ENCODE measurements at places on chromosomes 16 and 17.
A peak's percentile ranks its signal among the peaks of the same experiment; 100 is the strongest.

DNA sequence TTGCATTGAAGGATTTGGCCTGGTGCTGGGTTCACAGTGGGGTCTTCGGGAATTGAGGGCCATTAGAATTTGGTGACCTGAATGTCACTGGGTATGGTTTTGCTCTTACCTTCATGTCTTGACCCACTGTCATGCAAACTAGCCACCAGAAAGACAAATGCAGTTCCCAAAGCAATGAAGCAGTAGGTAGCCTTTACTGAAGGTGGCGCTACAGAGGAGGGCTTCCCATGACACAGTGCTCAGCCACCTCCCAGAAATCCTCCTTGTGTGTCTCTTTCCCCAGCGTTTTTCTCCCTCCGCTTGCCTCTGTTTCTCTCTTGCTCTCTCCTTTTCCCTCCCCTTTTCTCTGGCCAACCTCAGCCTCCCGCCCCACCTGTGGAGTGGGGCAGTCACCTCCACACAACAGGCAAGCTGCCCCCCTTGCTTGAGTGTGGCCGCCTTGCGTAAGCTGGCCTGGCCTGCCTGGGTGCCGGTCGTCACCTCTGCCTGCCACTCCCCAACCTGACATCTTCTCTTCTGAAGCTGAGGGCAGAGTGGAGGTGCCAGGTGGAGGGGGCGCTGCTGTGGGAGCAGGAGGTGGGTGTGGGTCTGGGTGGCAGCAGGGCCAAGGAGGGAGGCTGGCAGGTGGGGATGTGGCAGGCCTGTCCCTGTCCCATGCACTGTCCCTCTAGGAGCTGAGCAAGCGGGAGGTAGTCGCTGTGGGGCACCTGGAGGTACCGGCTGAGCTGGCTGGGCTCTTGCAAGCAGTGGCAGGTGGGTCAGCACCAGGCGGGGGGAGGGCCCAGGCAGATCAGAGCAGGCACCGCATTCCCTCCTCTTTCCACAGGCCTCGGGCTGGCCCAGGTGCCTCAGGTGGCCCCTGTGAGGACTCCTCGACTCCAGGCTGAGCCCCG lies 34.7 kb downstream of the MYO15A start:
- H3K27ac ChIP-seq, result no peak overlapping the region
- H3K36me3 ChIP-seq, result no peaks in the 10 kb centered on the region
- no peak overlapping the region for H3K4me3 ChIP-seq
- H3K4me1 ChIP-seq, result peaks cover 5% of the 10 kb centered on the region
- no peaks in the 10 kb centered on the region for H3K27me3 ChIP-seq

- no peak within 1 kb of the TSS for H3K27ac ChIP-seq
- H3K27me3 ChIP-seq, result no peaks in the 10 kb centered on the region
- peak within 1 kb of the TSS; percentile 81 for H3K4me3 ChIP-seq
- H3K36me3 ChIP-seq, result no peaks in the 10 kb centered on the region
- peaks cover 6% of the 10 kb centered on the region for H3K4me1 ChIP-seq
- DNase-seq, result peak; percentile 90
These were observed at the start of gene HYDIN for GRCh38 chr16:71230122-71230845. TSS of gene HYDIN (minus strand) at chr16:71230722. CDS start at chr16:71186895, 43,827 bp downstream.

DNA sequence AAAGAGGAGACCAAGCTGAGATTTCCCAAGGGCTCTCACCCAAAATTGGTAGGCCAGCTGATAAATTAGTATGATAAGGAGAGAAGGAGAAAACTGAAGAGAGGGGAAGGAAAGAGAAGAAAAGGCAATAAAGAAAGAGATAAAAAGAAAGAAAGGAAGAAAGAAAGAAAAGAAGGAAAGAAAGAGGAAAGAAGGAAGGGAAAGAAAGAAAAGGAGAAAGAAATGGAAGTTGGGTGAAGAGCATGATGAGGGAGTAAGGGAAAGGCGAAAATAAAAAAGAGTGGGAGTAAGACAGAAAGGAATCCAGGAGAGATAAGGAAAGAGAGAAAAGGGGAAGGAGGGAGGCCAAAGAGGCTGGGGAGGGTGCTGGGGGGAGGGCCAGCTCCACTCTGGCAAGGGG lies 95.4 kb downstream of the MRM1 start:
- H3K36me3 ChIP-seq, result no peaks in the 10 kb centered on the region
- no peak for DNase-seq
- no peak overlapping the region for H3K27ac ChIP-seq
- no peaks in the 10 kb centered on the region for H3K4me1 ChIP-seq
- H3K27me3 ChIP-seq, result peaks cover 93% of the 10 kb centered on the region
- H3K4me3 ChIP-seq, result no peak overlapping the region

DNA sequence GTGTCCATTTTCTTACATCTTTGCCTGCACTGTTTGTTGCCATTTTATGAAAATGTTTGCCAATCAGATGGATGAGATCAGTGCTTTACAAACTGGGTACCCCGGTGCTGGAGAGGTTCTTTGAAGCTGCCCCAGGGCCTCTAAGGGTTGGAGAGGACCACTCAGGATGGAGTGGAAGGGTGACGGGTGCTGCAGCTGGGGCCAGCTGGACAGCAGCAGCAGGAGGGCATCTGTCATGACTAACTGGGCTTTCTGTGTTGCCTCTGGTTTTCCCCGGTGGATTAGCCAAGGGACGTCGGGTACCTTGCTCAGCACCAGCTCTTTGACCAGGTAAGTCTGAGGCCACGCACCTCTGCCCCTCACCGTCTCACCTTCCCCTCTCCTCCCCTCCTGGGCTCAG lies 12.3 kb downstream of the KDM8 start:
- H3K4me3 ChIP-seq, result no peak overlapping the region
- no peak for DNase-seq
- H3K27ac ChIP-seq, result no peak overlapping the region
- no peaks in the 10 kb centered on the region for H3K27me3 ChIP-seq
- H3K36me3 ChIP-seq, result no peaks in the 10 kb centered on the region
- no peaks in the 10 kb centered on the region for H3K4me1 ChIP-seq

DNA sequence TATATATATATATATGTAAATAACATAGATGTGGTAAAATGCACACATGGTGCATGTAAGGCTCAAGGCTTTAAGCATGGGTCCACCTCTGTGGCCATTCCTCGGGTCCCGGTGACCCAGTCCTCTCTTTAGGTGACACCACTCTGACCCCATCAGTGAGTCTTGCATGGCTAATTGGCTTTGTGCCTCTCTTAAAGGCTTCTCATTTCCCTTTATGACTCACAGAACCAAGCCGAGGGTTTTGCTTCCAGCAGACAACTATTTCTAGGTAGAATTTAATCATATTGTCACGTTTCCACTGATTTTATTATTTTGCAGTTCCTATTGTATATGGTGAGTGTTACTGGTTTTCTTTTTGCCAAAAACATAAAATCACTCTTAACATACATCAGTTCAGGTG lies 59.7 kb downstream of the PLCG2 start:
- peak; percentile 69 for DNase-seq
- H3K27ac ChIP-seq, result no peak overlapping the region
- no peaks in the 10 kb centered on the region for H3K36me3 ChIP-seq
- no peaks in the 10 kb centered on the region for H3K4me1 ChIP-seq
- no peaks in the 10 kb centered on the region for H3K27me3 ChIP-seq

DNA sequence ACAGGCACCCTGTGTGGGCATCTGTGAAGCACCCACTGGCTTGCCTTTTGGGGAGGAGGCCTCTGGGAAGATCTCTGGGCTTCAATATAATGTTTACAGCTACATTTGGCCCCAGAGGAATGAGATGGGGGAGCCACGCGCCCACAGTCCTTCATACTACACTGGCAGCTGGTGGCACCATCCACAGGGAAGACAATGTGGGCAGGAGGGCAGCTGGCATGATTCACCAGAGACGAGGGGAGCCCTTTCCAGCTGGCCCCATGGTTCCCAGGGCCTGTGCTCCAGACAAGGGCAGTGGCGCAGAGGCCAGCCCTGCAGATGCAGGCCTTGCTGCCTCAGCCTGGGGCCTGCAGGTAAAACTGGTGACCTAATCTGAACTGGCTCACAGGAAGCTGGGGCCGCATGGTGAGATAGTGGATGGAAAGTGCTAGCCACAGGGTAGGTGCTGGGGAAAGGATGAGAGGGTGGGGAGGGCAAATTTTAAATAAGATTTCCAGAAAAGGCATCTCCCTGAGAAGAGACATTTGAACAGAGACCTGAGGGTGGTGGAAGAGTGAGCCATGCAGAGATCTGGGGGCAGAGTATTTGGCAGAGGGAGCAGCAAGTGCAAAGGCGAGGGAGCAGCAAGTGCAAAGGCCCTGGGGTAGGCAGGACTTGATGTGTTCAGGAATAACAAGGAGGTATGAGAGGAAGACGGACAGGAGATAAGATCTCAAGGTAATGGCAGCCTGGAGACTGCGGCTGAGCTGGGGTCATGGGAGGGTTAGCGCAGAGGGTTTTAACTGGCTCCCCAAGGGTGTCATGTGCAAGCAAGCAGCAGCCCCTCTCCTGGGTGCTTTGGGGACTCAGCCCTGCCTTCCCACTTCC lies 12.1 kb upstream of the KCNJ12 start:
- no peak for DNase-seq
- H3K27me3 ChIP-seq, result no peaks in the 10 kb centered on the region
- H3K36me3 ChIP-seq, result no peaks in the 10 kb centered on the region
- peaks cover 11% of the 10 kb centered on the region for H3K4me1 ChIP-seq
- H3K27ac ChIP-seq, result no peak overlapping the region
- H3K4me3 ChIP-seq, result no peak overlapping the region

GRCh38 chr17:51481370-51481769 lies 221.0 kb downstream of the UTP18 start:
- no peaks in the 10 kb centered on the region for H3K4me1 ChIP-seq
- no peaks in the 10 kb centered on the region for H3K36me3 ChIP-seq
- peaks cover 28% of the 10 kb centered on the region for H3K27me3 ChIP-seq
- no peak overlapping the region for H3K4me3 ChIP-seq
- no peak overlapping the region for H3K27ac ChIP-seq
- no peak for DNase-seq
